MM.1S (cell line): ENCODE measurements at places on chromosomes 5 and 9.

GRCh38 chr9:107158321-107158720 is 124.8 kb upstream of the RAD23B start:
- DNase-seq, result no peak

DNA sequence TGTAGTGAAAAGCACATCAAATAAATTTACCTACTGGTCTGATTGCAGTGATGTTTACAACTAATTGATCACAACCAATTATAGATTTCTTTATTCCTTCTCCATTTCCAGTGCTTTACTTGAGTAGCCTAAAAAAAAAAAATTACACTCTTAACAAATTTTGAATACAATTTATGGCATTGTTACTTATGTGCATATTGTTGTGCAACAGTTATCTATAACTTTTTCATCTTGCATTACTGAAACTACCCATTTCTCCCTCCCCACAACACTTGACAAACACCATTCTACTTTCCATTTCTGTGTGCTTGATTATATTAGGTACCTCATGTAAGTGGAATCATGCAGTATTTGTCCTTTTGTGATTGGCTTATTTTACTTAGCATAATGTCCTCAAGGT is 12.3 kb downstream of the RMI1 start:
- no peak for DNase-seq

- DNase-seq, result no peak
Measured at GRCh38 chr5:96146675-96147074, 185.0 kb upstream of the ELL2 start.

DNA sequence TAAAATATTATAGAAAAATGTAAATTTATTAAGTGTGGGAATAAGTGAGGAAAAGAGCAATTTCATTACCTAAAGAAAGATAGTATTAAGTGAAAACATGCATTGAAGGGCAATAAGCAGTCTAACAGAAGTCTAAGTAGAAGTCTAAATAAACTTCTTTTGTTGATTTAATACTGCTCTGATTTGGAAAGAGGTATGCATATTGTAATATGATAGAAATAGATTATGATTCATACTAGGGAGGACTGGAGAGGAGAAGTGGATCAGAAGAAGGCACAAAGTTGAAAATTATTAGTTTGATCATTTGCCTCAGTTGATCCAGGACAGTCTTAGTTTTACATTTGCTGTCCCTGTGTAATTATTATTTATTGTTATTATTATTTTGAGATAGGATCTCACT is 6.6 kb upstream of the ERBIN start:
- no peak for DNase-seq

DNA sequence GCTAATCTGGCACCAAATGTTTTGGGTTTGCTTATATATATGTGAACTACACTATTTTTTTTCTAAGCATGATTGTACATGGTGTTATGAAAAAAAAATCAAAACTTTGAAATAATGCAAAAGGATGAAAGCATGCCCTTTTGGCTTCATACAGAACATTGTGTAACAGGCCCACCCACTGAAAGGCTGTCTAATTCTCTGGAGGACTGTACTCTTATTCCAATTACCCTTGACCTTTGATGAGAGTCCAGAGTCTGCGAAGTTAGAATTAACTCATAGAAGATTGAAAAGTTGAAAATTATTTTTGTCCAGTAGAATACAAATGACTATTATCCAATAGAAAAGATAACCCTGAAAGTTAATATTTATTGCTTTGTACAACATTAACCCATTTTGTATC is 117.4 kb downstream of the ADAMTS12 start:
- no peak for DNase-seq

DNA sequence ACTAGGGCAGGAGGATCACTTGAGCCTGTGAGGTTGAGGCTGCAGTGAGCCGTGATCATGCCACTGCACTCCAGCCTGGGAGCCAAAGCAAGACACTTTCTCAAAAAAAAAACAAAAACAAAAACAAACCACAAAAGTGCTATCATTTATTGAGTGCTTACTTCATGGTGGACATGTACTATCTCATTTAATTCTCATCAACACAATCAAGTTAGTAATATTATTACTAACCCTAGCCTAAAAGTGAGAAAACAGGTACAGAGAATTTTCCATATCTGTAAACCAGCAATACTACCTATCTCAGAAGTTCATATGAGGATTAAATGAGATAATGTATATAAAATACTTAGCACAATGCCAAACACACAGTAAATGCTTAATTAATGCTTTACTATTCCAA is 85.8 kb downstream of the MAPKAP1 start:
- no peak for DNase-seq

DNA sequence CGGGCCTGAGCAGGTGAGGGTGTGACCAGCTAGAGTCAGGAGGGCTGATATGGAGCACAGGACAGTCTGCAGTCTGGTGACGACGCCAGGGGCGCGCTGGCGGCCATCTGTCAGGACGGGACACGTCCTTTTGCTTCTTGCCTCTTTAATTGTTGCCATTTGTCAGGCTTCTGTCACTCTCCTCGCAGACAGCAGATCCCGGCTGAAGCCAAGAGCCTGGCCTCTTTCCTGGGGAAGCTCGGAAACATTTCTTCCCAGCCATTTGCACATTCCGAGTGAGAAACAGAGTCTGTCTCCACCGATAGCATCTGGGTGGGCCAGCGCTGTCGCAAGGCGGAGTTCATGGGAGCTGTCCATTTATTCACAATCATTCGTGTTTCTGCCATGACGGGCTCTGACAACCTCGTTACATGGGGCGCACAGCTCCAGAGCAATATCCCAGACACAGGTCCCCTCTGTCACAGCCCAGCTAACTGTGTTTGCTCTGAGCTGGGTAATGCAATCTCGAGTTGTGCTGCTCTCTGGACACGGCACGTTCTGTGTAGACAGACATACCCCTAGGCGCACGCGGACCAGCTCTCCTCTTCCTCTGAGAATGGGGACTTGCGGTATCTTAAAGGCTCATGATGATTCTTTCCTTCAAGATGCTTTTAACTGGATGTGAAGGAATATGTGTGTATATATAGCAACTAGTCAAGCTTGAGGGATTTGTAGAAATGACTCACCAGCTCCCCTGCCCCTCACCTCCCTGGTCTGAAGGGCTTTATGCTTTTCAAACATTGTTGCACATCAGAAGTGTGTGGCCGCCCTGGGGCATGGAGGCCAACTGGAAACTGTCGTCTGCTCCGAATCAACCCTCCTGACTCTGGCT is 105.3 kb upstream of the FCN2 start:
- DNase-seq, result no peak

GRCh38 chr5:38403877-38404635 is 145.7 kb downstream of the EGFLAM start:
- no peak for DNase-seq

- no peak for DNase-seq
Measured at GRCh38 chr5:179268966-179269693, 76.1 kb downstream of the ADAMTS2 start.
